ENCODE measurements at places on chromosomes 1 and 21. TPM values are rescaled to one million over a fixed set of nuclear protein-coding genes. Genes with fewer than 3 reads are reported as not detected.
A peak's percentile ranks its signal among the peaks of the same experiment; 100 is the strongest.

DNA sequence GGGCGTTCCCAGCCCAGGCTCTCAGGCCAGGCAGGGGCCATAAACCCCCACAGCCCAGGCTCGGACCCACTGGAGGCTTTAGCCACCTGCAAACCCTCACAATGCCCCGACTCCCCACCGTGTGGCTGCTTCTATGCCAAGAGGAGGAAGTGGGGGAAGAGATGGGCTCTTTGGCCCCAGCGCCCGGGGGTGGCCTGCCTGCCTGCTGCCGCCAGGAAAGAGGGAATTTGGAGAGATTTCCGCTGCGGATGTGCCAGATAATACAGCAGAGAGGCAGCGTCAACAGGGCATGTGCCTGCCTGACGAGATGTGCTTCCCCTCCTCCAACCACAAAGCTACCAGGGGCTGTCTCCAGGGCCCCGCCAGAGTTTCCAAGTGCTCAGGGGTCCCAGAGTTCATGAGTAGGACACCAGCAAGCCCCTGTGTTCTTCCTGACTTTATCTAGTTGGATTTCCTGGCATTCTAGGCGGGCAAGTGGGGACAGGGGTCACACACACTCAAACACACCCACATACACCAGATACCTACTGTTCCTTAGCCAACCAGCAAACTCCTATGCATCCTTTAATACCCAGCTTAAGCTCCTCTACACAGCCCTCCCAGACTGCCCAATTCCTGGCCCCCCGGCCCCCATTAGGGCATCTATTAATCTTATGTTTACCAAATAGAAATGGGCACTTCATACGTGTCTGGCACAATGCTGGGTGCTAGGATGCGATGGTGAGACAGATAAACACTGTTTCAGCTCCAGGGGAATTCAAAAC lies 14.1 kb downstream of the EPHA2 start:
- DNase-seq: no peak

GRCh38 chr1:21966247-21967000 lies 10.4 kb upstream of the CELA3B start:
- no peak for DNase-seq

DNA sequence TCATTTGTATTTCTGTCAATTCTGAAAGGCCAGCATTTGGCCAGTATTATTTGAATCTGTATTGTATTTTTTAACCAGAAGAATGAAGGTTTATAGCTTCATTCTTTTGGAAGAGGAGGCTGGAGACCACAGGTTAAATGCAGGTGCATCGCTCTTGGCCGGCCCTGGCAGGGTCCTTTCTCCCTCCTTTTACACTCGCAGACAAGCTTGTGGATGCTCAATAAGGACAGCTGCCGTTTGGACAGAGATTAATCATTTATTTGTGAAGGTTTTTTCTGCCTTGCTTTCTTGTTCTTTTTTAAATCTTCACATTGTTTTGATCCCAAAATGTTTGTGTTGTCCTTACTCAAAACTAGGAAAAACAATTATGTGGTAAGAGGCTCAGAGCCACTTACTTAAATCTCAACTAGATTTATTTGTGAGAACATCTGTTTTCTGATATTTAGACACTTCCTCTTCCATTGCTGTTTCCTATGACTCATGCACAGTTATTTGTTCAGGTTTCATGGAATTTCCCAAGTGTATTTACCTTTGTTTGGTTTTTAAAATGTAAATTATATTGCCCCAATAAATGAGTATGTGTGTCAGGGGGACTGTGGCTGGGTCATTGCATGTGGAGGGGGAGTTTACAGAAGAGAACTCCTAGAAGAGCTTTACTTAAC lies 46.7 kb upstream of the LAMC2 start:
- DNase-seq: no peak

- DNase-seq: no peak
Measured at GRCh38 chr1:156496211-156496761, 4.3 kb downstream of the MEF2D start.

GRCh38 chr1:39474810-39475209 lies 16.6 kb upstream of the BMP8A start:
- no peak for DNase-seq

LCE1E gene
- not detected for total RNA-seq

GRCh38 chr21:45846373-45847160 lies 135.0 kb upstream of the COL6A1 start:
- no peak for DNase-seq

DNA sequence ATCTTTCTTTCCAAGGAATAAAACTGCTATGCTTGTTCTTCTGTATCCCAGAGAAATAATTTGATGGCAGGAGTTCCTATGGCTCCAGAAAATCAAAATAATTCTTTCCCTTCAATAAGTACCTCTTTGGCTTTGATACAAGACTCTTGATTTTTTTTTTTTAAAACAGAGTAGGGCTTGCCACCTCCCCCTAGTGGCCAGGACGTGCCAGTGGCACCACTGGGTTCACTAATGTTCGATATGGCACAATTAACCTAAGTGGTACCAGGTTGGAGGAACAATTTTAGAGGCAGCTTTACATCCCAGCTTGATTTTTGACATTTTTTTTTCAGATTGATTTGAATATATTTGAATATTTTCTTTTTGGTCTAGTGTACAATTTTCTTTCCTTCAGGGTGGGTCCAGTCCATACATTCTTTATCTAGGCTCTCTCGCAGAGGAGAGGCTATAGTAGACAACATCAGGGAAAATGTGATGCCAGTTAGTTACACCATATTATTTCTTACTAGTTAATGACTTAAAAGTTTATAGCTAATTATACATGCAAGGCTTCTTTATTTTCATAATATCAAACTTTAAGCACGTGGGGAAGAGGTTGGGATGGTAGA lies 330.9 kb downstream of the S1PR1 start:
- peak; percentile 60 for DNase-seq

SLC30A7 gene
- 22.5 TPM for total RNA-seq

DNA sequence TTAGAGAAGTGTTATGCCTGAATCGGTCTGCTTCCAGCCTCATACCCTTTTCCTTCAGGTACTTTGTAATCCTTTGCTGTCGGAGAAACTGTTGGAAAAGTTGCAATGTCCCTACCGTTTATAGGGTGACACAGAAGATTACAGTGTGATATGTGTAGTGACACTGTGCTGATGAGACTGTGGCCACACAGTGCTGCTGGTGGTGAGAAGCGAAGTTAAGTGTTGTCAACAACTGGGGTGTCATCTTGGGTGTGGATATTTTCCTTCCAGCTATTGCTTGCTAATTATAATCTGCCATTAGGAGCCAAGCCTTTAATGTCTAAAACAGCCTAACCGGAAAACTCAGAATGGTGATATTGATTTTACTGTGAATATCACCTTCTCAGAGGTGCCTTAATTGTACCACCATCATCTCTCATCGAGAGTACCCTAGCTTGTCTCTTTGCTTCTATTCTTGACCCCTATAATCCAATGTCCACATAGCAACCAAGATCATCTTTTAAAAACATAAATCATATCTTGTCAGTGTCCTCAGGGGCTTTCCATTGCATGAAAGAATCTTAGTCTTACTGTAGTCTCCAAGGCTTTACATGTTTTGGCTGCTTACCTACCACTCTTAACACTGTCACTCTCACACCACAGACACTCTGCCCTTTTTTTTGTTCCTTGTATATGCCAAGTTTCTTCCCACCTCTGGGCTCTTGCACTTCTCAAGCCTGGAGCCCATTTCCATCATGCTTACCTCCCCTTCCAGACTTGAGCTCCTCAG lies 89.4 kb upstream of the PGD start:
- no peak for DNase-seq

ZNF648 gene
- 0.58 TPM for total RNA-seq

- peak; percentile 31 for DNase-seq
Measured at GRCh38 chr1:145990249-145990855, 6.0 kb downstream of the TXNIP start.

DNA sequence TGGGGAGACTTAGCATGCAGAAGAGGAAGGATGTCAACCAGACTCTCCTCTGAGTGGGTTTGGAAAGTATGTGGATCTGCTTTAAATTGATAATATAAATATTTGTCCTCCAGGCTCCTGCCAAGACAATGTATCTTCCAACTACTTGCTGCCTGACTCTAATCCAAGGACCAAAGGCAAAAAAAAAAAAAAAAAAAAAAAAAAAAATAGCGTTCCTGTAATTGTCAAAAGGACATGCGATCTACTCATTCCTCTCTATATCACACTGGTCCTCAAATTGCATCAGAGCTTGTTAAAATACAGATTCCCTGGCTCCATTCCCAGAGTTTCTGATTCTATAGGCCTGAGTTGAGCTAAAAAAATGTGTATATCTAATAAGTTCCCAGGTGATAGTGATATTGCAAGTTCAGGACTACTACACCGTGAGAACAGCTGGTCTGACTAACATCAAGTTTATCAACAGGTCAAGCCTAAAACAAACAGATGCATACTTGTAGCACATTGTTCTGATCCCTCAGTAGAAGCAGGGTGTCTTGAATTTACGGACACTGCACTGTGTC lies 141.3 kb downstream of the TNR start:
- no peak for DNase-seq

DNA sequence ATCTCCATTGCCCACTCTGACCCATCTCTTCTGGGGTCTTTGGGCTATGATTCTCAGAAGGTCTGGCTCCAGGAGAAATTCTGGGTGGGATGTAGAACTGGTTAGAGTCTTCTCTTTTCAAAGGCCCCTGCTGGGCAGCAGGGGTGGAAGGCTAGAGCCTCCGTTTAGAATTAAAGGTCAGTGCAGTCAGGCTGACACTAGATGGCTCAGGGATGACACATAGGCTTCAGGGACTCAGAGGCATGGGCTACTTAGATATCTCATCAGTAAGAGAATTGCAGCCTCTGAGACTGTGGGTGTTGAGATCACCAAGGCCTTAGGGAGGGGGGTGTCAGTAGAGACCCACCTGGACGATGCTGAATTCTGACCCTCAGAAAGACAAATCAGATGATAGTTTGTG lies 12.6 kb upstream of the PPM1J start:
- DNase-seq: no peak

DNA sequence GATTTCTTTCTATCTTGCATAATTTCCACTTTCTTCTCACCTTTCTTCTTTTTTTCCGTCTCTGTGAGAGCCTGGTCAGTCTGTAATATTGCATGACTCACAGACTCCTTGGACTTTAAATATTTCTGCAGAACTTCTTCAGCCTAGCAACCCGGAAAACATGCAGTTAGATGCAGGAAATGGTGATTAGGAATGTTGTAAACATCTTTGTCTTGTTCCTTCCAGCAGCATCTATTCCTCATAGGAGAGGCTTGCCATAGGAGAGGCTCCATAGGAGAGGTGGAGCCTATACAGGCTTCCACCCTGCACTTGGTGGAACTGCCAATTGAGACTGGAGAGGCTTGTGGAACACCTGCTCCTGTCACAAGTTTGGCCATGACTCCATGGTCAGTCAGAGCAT lies 10.0 kb downstream of the GBP5 start:
- no peak for DNase-seq

DNA sequence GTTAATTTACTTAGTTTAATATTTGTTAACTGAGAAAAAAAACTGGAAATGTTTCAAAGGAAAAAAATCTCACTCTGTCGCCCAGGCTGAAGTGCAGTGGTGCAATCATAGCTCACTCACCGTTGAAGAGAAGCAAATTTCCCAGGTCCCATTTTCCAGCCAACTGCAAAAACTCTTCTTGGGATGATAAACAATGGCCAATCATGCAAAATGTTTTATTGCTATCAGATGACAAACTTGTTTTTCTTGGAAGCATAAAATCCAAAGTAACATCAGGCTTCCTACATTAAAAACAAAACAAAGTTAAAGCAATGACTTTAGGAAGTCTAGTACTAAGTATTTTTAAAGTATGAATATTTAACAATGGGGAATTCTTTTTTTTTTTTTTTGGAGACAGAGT lies 84.9 kb downstream of the LYST start:
- DNase-seq: no peak

SUSD4 gene
- 3.6 TPM for total RNA-seq

DNA sequence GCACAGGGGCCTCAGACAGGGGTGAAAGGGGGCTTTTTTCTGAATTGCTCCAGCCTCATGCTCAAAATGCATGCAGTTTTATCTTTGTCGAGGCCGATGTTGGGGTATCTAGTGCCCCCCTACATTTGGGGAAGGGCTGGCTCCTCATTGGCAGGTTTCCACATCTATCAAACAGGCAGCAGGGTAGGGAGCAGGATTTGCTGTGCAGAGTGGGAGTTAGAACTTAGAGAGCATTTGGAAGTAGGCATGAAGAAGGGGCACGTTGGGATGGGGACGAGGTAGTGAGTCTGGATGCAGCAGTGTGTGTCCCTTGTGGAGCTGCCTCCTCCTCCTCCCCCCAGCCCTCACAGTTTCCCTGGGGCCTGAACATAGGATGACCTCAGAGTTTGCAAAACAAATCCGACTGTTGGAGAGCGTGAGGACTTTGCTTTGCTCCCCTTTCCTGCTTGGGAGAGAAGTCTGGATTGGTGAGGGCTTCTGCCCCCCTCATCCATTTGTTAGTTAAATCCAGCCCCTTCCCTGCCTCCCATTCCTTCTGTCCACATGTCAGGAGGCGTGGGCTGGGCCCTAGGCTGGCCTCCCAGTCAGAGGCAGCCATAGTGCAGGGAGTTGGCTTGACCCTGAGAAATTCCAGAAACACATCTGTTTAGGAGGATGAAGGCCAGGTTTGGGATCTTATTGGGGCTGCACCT lies 36.9 kb upstream of the GPR37L1 start:
- peak; percentile 60 for DNase-seq

GRCh38 chr1:189275796-189276195 lies 1201.9 kb downstream of the BRINP3 start:
- DNase-seq: no peak

DENND2D gene
- total RNA-seq: 3.0 TPM

CACYBP gene
- total RNA-seq: 186 TPM

MX1 gene
- 6.5 TPM for total RNA-seq

GRCh38 chr1:208835097-208835463 lies 590.9 kb upstream of the PLXNA2 start:
- peak; percentile 11 for DNase-seq

GRCh38 chr1:45122724-45123123 lies 83.7 kb downstream of the ZSWIM5 start:
- no peak for DNase-seq

SYCP1 gene
- 0.24 TPM for total RNA-seq

GRCh38 chr1:117633068-117633345 lies 27.2 kb downstream of the TENT5C start:
- DNase-seq: no peak

DNA sequence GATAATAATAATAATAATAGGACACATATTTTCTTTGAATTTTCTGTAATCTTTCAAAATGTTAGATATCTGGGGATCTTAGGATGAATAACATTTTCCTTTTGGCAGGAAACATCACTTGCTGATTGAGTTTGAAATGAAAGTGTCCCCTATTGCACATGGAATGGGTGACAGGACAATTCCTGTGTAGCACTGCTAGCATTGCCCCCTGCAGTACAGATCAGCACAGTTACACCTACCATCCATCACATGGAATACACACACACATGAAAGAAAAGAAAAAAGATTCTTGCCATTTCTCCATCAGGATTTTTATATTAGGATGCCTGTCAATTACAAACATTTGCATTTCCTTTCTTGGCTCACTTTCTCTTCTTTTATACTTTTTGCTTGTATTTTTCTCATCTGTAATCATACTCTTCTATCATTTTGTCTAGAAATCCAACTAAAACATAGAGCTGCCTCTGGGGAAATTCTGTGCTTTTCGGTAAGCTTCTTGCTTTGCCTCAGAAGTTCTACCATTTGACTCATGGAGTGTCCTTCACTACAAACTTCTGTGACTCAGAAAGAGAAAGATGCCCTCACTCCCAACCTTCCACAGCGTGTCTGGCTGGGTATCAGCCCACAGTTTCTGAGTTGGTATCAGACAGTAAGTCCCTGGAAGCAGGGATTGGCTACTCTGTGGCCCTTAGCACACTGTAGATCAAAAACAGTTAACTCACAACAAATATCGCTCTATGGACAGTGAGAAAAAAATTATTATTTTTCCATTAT lies 641.2 kb downstream of the PTPRC start:
- no peak for DNase-seq

- peak; percentile 23 for DNase-seq
Measured at GRCh38 chr1:95287081-95287480, 53.1 kb downstream of the RWDD3 start.

Data from GM23338 (cell line).